Fibroblast of skin of left biceps (primary cell): ENCODE measurements at places on chromosomes 2 and 18.

DNA sequence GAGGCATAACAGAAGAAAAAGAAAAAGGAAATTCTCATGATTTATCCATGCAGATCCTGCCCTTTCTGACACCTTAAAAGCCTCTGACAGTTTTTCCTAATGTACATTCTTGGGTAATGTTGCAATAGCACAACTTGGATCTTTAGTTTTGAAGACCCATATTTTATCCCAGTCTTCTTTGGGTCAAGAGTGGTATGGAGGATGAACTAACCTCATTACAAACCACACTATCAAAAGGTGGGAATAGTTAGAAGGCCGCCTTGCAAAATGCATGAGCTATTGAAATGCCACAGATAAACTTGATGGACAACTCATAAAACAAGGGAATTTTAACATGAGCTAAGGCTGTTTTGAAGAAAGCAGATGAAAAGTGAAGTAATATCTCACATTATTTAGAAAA, 1479.8 kb upstream of the ACVR2A start:
- DNase-seq = no peak

DNA sequence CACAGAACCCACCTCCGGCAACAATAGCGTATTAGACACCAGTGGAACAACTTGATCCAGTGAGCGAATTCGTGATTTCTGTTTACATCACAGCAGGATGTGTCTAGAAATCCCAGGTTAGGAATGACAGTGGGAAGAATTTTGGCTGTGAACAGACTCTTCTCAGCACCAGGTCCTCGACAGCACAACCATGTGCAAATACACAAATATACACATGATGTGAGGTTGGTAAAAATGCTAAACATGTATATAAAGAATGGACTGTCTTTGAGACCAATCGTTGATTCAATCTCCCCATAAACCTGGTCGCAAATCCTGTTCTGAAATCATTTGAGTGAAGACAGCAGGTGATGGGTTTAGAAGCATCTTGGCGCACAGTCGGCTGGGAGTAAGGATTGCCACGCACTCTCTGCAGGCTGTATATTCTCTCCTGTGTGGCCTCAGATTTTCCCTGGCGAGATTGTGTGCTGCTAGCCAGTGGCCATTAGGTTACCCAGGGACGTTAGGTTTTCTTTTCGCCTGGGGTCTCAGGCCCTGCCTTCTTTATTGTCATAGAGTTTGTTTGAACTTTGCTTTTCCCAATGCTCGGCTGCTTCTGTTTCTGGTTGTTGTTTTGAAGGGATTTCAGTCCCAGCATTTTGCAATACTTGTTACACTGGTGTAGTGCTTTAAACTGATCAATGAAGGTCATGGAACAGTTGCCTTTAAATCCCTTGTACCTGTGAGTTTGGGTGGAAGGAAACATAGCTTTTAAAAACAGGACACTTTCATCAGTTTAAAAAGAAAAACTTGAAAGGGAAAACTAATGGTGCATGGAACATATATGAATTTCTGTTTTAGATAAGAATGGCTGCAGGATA, 147.3 kb downstream of the ALPK2 start:
- no peak for DNase-seq

GRCh38 chr2:201962774-201963562, 70.7 kb upstream of the FZD7 start:
- no peak for DNase-seq

- peak; percentile 67 for DNase-seq
Observed at GRCh38 chr2:42922790-42923579, 130.6 kb upstream of the HAAO start.

DNA sequence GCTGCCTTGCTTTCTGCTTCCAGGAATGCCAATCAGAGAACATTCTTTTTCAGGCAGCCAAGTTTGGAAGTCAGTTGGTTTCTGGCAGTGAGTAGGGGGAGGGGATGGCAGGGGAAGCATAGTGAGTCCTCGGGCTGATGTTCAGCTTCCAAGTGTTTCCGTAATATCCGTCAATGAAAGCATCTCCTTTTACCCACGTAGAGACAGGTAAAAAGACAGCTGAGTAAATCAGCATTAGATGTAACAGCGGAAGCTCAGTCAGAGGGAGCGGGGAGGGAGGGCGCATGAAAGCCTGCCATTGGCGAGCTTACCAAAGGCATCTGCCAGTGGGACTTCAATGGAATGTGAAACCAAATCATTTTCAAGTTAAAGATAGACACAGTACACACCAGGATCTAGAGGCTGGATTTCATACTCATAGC, 117.1 kb upstream of the DTNA start:
- peak; percentile 15 for DNase-seq

GRCh38 chr18:21303895-21304294, 61.9 kb downstream of the GREB1L start:
- no peak for DNase-seq

GRCh38 chr18:5073026-5073944, 123.8 kb downstream of the AKAIN1 start:
- DNase-seq = no peak

- DNase-seq = no peak
Observed at GRCh38 chr2:172283476-172283875, 143.9 kb upstream of the ITGA6 start.

DNA sequence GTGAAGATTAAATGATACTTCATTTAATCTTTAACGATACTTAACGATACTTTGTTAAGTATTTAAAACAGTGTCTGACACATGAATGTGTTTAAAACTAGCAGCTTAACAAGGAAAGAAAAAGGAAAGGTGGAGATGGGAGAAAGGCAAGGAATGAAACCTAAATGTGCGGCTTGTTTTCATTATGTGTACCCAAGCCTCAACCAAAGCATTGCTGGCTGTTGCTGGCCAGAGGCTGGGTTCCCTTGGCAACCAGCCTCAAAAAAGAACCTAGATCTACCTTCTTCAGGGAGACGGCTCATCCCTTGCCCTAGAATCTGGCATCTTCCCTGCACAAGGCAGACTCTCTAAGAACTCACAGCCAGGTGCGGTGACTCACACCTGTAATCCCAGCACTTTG, 13.8 kb upstream of the PCBP1 start:
- no peak for DNase-seq

- no peak for DNase-seq
Observed at GRCh38 chr2:64349131-64349530, 104.8 kb upstream of the LGALSL start.

DNA sequence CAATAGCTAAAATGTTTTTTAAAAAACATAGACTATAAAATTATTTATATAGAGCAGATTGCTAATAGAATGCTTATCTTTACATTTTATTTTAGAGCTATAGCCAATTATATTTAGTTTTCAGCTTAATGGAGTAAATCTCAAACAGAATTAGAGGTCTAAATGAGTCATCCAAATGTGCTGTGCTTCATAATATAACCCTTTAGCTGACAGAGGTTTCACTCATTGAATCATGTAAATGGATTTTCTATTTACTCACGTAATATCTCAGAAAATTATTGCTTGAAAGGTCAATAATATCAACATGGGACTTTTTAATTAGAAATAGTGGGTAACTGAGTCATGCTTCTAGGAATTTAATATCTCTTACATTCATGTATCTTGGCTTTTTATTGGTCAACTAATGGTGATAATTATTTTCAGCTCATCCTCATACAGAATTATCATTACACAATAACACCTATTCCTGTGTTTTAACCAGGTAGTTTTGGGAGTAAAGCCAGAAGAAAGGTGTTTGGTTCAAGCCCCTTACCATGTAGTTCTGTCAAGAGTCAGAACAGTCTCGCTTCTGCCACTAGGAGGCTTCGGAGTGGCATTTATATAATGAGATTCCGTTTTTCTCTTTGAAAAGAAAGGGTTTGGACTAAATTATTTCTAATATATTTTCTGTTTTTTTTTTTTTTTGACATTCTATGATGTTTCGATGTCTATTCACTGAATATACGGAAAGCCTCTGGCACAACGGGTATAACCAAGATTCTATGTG, 217.6 kb downstream of the CDH7 start:
- DNase-seq = no peak

GRCh38 chr2:164073101-164074074, 337.6 kb upstream of the FIGN start:
- peak; percentile 57 for DNase-seq

GRCh38 chr18:72673242-72673641, 129.1 kb upstream of the CBLN2 start:
- no peak for DNase-seq

DNA sequence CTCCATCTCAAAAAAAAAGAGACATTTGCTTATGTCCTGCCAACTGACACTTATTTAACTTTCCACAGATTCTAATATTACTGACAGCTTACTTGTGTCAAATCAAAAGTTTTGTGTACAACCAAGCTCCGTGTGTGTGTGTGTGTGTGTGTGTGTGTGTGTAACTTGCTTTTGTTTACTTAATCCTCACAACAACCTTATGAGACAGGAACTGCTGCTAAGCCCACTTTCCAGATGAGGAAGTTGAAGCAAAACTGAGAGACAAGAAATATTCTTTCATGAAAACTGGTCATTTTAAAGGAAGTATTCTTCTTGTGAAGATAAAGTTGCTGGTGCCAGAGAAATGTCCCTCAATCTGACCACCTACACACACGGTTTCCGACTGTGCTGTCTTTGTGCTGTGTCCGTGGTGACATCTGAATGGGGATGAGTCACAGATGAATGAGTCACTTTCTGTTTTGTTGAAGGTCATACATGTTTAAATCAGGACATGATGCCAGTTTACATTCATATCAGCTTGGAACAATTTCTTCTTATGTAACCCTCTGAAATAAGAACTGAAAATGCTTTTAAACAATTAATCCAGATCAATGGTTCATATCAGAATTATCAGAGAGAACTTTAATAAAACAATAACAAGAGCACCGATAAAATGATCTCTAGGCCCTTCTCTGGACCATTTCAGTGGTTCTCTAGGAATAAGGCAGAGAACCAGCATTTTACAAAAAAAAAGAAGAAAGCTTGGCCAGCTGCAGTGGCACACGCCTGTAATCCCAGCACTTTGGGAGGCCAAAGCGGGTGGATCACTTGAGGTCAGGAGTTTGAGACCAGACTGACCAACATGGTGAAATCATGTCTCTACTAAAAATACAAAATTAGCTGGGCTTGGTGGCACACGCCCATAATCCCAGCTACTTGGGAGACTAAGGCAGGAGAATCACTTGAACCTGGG, 95.5 kb downstream of the THNSL2 start:
- DNase-seq = no peak

GRCh38 chr18:48493434-48494230, 45.2 kb upstream of the CTIF start:
- no peak for DNase-seq

- peak; percentile 50 for DNase-seq
Observed at GRCh38 chr18:73824671-73825070, 323.0 kb downstream of the FBXO15 start.

GRCh38 chr2:207260947-207261346, 95.2 kb upstream of the KLF7 start:
- DNase-seq = no peak

DNA sequence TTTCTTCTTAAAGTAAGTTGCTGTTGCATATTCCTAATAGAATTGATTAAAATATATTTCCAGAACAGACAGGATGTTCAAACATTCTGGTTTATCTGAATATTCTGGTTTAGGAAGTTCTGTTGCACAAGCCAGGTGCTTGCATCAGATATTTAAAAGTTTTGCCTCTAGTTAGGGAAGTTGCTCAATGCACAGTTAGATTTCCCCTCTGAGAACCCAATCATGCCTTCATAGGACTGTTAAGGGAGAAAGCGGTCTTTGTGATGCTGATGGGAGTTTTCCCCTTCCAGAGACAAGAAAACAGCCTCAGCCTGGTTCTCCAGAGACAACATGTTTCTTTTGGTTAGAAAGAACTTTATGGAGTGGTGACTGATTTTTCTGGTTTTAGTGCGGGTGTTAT, 65.6 kb upstream of the REV1 start:
- no peak for DNase-seq

GRCh38 chr2:205091411-205091810, 546.1 kb downstream of the PARD3B start:
- DNase-seq = no peak

DNA sequence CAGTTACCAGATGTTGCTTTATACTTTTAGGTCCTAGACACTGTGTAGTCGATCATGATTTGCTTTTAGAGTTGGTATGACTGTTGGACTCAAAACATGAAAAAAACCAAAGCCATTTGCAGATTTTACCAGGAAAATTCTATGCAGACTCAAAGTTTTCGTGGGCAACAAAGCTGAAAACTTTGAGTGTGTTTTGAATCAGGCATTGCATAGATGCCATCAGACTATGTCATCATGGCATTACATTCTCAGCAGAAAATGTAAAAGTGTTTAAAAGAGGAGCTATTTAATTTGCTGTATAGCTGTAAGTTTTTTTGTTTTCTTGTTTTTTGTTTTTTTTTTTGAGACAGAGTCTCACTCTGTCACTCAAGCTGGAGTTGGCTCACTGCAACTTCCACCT, 43.5 kb upstream of the ELAC1 start:
- DNase-seq = no peak

- DNase-seq = no peak
Observed at GRCh38 chr2:128684523-128684922, 365.9 kb upstream of the HS6ST1 start.

GRCh38 chr18:31555971-31556747, 35.5 kb upstream of the TTR start:
- peak; percentile 23 for DNase-seq

- DNase-seq = no peak
Observed at GRCh38 chr2:20560891-20561636, 89.8 kb downstream of the HS1BP3 start.

GRCh38 chr2:151973013-151973900, 125.6 kb downstream of the CACNB4 start:
- no peak for DNase-seq

GRCh38 chr2:163247847-163248220, 409.3 kb upstream of the KCNH7 start:
- no peak for DNase-seq

- no peak for DNase-seq
Observed at GRCh38 chr18:72160510-72161445, 383.4 kb downstream of the CBLN2 start.

GRCh38 chr18:31402026-31402373, 25.4 kb downstream of the DSG4 start:
- DNase-seq = no peak

GRCh38 chr18:58402951-58403702, 225.8 kb downstream of the ALPK2 start:
- no peak for DNase-seq

DNA sequence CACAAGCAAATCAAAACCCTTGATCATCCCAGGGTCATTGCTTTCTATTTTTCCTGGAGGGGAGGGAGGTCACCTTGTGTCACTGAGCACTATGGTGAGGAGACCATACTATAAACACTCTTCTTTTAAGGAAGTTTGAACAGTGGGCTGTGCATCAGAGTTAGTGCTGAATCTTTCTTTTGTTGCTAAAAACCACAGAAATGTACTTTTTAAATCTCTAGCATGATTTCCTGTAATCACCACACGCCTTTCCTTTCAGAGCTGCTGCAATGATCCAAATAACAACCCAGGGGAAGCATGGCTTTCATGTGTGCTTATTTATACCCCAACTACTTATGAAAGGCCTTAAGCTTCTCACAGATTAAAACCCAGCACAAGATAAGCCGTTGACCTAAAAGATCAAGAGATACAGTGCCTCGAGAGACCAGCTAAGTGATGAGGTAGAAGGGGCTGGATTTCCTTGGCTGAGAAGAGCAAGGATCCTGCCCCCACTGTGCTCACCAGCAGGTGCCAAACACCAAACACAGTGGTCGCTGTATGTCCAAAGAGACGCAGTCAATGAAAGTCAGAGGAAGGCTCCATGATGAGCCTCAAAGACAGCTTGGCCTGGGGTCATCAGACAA, 34.7 kb downstream of the TRABD2A start:
- DNase-seq = no peak

GRCh38 chr2:43226955-43227829, 786 bp upstream of the ZFP36L2 start:
- no peak for DNase-seq
